ENCODE measurements at places on chromosomes 7 and 10.

- DNase-seq: no peak
Measured at GRCh38 chr10:132533571-132534260, 3.9 kb upstream of the INPP5A start.

DNA sequence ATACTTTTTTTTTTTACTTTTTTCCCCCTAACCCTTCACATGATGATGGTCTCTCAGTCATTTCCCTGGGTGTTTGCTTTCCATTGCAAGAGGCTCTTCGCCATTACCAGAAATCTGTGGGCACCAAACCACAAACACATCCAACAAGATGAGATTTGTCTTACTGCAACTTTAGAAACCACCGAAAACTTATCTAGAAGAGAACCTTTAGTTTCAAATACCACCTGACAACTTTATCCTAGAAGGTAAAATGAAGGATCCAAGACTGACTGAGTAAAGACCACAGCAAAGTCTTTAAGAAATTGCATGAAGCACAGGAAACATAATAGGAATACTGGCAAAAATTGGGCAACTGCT is 363.3 kb upstream of the MBL2 start:
- no peak for DNase-seq

DNA sequence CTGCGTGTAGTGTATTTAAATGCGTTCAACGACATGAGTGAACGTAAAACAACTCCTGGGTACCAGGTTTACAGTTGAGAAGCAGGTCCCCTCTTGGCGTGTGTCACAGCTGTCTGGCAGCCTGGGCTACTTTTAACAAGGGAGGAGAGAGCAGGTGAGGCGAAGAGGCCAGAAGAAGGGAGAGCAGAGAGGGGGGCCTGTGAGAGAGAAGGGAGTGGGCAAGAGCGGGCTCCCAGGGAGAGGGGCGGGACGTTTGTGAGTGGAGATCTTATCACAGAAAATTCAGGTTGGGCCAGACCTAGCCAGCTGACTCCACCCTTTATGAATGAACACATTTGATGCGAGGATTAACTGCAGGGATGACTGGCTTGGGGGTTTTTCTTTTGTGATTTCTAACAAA is 154.0 kb downstream of the CAMK1D start:
- DNase-seq: no peak

DNA sequence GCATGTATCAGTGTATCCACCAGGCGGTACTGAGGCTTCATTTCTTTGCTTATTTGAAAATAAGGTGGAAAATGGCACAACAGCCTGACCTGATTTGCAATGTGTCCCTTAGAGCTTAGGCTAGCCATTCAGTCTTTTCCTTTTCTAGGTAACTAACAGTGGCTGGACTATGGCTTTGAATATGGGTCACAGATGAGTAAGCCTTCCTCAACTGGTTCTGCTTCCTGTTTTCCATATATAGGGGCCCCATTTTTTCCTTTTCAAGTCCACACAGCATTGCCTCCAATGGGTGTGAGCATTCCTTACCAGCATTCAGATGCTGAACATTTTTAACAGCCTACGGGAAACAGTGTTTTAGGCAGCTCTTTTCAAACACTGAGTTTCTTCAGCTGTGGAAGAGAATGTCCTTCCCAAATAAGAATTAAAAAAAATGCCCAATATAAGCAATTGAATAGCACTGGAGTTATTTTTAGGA is 3.9 kb upstream of the ITGB1 start:
- DNase-seq: no peak

- DNase-seq: no peak
Measured at GRCh38 chr10:130627346-130628045, 491.3 kb downstream of the GLRX3 start.

GRCh38 chr7:27634671-27635493 is 27.8 kb downstream of the HIBADH start:
- DNase-seq: no peak

- no peak for DNase-seq
Measured at GRCh38 chr7:157432957-157433576, 96.3 kb downstream of the DNAJB6 start.

DNA sequence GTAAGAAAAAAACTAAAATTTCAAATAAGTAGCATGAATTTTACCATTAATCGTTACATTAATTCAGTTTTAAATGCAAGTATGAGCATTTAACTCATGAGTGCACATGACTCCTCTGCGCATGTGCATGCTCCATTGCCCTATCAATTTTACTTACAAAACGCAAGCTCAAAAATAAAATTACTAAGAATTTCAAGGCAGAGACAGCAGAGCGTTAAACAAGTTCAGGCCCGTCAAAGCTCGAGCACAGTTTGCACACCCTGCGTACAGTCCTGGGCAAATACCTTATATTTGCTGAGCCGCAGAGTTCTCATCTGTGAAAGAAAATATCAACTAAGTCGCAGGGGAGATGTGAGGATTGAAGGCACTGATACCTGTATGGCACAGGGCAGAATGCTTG is 373.6 kb downstream of the BBS9 start:
- no peak for DNase-seq

DNA sequence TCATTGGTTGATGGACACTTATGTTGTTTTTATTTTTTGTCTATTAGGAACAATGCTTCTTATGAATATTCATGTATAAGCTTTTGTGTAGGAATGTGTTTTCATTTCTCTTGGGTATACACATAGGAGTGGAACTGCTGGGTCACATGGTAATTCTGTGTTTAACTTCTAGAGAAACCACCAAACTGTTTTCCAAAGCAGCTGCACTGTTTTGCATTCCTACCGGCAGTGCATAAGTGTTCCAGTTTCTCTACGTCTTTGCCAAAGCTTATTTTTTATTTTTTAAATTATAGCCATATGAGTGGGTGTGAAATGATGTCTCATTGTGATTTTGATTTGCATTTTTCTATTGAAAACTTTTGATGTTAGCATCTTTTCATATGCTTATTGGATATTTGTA is 51.3 kb downstream of the ADK start:
- no peak for DNase-seq

GRCh38 chr10:119441151-119441821 is 101.2 kb downstream of the RGS10 start:
- no peak for DNase-seq

DNA sequence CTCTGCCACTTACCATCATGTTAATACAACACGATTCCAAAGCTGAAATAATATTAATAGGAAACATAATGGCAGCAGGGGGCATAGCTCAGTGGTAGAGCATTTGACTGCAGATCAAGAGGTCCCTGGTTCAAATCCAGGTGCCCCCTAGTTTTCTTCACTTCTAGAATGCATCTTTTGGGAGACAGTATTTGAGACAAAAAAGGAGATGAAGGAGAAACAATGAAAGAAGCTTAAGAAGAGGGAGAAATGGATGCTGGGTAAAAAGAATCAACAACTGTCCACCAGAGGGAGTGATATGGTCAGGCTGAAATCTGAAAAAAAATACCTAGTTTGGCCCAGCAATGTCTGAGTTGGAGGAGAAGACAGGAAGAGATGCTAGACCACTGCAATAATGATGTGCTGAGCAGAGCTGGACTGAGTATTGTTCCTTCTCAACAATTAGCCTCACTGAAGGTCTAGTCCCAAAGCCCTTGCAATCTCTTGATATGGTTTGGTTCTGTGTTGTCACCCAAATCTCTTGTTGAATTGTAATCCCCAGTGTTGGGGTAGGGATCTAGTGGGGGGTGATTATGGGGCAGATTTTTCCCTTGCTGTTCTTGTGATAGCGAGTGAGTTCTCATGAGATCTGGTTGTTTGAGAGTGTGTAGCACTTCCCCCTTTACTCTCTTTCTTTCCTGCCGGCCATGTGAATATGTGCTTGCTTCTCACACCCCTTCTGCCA is 48.3 kb downstream of the ZNF783 start:
- no peak for DNase-seq

DNA sequence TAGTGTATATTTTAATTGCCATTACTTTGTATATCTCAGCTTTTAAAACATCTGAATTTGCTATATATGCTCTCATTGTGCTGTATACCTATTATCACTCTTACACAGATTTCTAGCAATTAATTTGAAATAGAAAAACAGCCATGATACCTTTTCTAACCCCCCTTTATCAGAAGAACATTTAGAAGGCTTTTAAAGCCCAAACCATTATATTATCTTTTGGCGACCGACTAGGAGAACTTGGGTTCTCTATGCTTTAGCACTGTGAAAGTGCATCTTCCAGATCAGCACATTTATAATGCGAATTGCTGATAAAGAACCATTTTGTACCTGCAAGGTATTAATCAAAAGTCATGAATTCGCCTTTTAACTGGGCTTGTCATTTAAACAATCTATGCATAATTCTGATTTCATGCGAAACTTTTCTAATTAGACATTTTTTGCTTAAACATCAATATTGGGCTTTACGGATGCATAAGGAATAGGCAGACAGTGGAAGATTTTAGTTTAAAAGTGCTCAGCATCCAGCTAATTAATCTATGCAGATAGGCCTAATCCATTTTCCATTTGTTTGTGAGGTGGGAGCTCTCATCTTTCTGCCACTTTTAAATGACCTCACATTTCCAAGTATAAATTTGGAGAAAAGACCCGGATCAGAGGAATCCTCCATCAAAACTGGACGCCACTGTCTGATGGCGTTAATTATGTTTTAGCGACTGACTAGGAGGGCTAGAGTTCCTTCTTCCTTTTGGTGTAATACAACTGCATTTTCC is 1.2 kb upstream of the MLLT10 start:
- DNase-seq: no peak

GRCh38 chr7:114923403-114923713 is 1.5 kb downstream of the MDFIC start:
- no peak for DNase-seq

DNA sequence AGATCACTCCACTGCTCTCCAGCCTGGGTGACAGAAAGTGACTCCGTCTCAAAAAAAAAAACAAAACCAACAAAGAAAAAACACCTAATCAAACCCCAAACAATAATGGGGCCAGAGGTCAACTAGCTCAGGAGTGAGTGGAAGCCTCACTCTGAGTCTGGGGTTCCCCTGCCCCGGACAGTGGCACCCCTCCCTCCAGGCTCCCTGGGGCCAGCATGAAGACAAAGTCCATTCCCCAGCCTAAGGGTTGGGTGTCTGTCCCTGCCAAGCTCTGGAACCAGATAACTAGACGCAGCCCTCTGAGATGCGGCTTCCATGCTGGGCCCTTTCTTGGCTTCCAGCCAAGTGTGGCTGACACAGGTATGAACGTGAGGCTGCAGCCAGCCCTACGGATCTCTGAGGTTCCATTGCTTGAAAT is 1.7 kb upstream of the FUOM start:
- no peak for DNase-seq

- no peak for DNase-seq
Measured at GRCh38 chr7:139791316-139791715, 13.5 kb upstream of the HIPK2 start.

DNA sequence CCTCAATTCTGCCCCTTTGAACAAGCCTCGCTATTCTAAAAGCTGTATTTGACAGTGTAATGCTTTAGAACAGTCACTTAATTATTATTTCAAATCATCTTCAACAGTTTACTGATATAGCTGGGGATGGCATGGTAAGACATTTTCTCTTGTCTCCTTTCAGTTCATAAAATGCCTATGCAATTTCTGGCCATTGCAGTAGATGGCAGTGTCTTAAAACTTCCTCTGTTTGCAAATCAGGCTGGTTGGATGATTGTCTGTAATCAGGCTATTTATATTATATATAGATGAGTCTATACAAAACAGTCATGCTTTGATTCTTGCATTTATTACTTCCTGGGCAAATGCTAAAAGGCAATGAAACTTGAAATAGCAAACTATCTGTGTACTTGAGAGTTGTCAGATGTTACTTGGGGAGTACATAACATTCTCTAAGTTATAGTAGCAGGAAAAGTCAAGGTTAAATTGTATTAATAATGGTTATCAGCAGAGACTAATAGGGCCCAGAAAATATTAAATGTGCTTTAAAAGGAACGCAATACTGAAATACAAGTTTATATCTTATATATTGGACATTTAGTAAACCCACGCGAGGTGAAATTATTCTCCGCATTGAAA is 55.5 kb upstream of the LHFPL3 start:
- no peak for DNase-seq

- no peak for DNase-seq
Measured at GRCh38 chr7:43691611-43692010, 37.7 kb downstream of the COA1 start.

- no peak for DNase-seq
Measured at GRCh38 chr7:13312307-13312706, 624.9 kb downstream of the ARL4A start.

DNA sequence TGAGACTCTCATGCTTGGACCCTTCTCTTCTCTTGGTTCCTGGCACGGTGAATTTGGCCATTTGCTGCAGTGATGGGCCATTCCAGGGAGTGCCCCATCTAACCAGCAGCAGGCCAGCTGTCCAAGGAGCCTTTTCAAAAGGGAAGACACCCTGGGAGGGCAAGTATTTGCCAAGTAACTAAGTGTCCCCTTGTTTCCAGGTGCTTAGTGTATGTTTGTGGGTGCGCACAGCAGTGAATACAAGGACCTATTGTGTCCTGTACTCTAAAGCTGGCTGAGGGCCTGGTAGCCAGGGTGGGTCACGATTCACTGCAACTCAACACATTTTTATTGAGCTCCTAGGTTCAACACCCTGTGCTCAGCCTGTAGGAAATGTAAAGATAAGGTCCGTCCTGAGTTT is 348.8 kb downstream of the RNLS start:
- DNase-seq: no peak

DNA sequence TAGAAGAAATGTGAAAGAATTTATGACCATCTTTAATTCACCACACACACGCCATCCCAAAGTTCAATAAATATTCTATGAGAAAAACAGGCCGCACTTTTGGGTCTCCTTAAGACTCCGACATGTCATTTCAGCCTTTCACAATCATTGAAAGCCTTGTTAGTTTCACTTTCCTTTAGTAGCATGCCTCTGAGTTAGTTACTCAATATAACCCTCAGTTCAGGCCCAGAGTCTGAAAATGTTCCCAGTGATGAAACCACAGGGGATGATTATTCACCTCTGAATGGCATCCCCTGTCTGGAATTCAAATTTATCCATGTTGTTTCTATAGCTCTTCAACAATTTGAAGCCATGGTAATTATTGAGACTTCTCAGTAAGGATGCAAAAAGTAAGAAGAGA is 278.1 kb upstream of the NRP1 start:
- DNase-seq: no peak

- no peak for DNase-seq
Measured at GRCh38 chr10:43943119-43943817, 294.6 kb upstream of the ZNF32 start.

GRCh38 chr10:113455947-113456346 is 96.9 kb upstream of the HABP2 start:
- DNase-seq: no peak
